ENCODE measurements at places on chromosomes 3 and 15.

- DNase-seq = no peak
Observed at GRCh38 chr15:29819979-29820378, 2.3 kb downstream of the TJP1 start.

DNA sequence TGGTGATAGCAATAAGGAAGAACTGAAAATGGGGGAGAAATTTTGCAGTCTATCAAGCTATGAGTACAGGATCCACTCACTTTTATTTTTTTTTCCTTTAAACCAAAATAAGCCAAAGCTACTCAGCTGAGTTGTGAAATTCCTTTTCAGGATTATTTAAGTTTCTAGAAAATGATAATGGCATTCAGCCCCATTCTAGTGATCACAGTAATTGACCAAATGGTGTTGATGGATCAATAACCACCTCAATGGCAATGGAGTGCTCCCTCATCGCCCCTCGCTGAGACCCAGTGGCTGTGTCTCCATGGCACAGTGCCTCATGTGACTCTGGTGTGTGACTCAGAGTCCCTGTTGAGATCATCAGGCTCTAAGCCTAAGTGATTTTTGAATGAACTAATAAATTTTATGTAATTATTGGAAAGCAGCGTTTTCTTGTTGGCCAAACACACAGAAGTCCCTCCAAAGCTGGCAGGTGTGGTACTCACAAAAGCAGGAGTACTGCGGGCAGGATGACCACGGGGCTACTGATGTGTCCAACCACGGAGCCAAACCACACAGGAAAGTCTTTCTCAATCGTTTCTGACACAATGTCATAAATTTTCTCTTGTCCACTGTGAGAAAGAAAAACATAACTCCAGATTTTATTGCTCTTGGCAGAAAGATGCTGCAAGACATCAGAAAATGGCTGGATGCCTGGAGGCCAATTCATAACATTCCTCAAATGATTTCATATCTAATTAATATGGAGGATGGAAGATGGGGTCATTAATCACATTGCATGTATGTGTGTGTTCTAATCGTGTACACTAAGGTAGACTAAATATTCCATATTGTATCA is 14.4 kb upstream of the STARD5 start:
- DNase-seq = no peak

GRCh38 chr15:57112178-57112577 is 193.7 kb downstream of the TCF12 start:
- no peak for DNase-seq

- DNase-seq = no peak
Observed at GRCh38 chr15:99562238-99562637, 3.5 kb upstream of the MEF2A start.

DNA sequence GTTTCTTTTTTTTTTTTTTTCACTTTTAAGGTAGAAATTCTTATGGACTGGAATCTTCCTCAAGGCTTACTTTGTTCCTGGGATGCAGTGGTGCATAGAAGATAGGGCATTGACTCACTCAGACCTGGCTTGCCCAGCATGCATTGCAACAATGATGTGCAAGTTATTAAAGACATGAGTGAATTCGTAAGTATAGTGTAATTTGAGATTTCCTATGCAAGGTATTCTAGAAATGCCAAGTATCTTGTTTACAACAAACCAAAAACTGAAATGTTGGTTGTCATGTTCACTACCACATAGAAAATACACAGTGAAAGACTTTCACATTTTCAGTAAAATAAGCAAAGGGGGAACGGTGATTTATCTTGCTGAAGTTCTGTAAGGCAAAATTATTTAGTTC is 56.5 kb upstream of the FNDC3B start:
- no peak for DNase-seq

DNA sequence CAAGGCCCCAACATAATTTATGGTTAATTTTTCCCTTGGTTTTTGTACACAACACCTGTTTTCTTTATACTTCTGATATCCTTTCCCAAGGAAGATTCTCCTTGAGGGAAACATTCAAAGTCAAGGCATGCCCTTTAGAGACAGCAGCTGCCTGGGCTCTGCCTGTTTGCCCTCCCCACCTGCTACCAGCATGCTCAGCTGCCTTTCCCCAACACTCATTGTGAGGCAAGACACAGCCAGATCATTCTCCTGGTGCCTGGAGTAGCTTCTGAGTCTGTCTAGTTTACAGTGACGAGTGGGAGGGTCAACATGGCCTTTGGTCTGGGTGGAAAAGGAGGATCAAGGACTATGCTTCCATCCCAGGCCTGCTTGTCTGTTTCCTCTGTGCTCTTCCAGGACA is 132.5 kb downstream of the EPHB1 start:
- no peak for DNase-seq

- DNase-seq = no peak
Observed at GRCh38 chr15:72562386-72562785, 88.3 kb downstream of the ARIH1 start.

- no peak for DNase-seq
Observed at GRCh38 chr15:69421498-69421897, 7.3 kb downstream of the KIF23 start.

DNA sequence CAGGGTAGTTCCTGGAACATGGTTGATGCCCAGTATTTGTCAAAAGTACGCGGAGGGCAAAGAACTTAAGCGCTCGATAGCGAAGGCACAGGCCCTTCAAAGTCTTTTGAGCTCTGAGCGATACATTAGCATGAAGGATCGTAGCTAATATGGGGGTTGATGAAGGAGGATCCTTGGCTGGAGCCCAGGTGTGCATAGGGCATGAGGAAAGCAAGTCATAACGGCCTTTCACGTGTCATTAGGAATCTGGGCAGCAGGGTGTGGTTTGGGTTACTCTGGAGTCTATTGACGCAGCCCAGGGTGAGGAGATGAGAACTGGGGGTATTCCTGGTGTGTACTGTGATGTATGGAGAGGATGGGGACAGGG is 31.7 kb downstream of the SPINK8 start:
- DNase-seq = no peak

DNA sequence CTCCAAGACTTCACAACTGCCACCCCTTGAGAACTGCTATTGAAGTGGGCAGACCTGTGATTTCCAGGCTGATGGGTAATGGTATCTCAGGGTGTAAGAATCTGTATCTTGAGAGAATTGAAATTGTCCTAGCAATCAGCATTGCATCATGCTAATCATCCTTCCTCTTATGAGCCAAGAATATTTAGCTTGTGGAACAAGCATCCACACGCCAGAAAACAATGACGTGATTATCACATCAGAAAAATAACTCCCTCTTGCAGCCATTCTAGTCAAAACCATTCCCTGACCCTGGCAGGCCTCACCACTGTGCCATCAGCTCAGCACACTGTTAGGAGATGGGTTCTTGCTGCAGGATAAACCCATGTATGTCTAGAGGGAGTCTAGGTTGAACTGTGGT is 6.7 kb downstream of the BCL2L10 start:
- DNase-seq = no peak

DNA sequence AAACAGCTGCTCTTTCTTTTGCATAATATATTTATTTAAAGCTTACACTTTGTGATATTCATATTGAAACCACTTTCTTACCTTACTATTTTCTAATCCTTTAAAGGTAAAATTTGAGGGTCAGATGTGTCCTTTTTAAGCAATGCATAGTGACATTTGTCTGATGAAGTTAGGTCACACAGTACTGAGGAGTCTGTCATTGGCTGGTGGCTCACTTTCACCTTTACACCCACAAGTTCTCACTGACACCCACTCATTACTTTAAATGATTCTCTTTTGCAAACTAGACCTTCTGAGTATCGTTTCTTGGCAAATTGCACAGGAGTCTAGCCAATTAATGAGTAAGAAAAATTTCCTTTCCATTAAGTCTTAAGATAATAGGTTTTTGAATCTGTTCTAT is 758.3 kb upstream of the ARPP21 start:
- DNase-seq = no peak

GRCh38 chr15:32743411-32744140 is 25.8 kb downstream of the GREM1 start:
- no peak for DNase-seq

DNA sequence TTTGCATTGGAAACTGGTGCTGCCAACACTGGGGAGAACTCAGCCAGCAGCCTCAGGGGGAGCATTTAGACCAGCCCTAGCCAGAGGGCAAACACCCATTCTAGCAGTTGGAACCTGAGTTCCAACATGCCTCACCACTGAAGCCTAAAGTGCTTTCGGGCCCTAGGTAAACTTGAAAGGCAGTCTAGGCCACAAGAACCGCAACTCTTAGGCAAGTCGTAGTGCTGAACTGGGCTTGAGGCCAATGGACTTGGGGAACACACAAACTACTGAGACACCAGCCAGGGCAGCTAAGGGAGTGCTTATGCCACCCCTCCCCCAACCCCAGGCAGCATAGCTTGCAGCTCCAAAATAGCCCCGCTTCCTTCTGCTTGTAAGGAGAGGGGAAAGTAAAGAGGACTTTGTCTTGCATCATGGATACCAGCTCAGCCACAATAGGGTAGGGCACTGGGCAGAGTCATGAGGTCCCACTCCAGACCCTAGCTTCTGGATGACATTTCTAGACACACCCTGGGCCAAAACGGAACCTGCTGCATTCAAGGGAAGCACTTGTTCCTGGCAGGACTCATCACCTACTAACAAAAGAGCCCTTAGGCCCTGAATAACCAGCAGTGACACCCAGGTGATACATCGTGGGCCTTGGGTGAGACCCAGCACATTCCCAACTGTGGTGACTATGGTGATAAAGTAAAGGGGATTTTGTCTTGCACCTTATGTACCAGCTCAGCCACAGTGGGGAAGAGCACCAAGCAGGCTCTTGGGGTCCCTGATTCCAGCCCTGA is 37.3 kb upstream of the TEX9 start:
- DNase-seq = no peak

- DNase-seq = no peak
Observed at GRCh38 chr3:38095669-38096483, 41.1 kb downstream of the ACAA1 start.

- DNase-seq = no peak
Observed at GRCh38 chr3:45858809-45859543, 17.1 kb upstream of the LZTFL1 start.

- DNase-seq = no peak
Observed at GRCh38 chr15:85333132-85333831, 47.1 kb upstream of the AKAP13 start.

DNA sequence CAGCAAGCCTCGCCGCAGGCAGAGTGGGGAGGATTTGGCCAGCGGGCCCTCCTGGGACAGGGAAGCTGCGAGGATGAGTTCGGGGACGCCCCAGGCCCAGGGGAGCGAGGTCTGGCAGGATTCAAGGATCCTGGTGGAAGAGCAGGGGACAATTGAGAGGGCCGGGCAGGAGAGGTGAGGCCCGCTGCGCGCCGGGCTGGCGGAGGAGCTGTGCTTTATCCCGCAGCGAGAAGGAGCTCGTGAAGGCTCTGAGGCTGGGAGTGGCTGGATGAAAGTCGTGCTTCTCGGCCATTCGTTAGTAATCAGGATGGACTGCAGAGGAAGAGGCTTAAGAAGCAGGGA is 3.6 kb downstream of the SLC51A start:
- no peak for DNase-seq

DNA sequence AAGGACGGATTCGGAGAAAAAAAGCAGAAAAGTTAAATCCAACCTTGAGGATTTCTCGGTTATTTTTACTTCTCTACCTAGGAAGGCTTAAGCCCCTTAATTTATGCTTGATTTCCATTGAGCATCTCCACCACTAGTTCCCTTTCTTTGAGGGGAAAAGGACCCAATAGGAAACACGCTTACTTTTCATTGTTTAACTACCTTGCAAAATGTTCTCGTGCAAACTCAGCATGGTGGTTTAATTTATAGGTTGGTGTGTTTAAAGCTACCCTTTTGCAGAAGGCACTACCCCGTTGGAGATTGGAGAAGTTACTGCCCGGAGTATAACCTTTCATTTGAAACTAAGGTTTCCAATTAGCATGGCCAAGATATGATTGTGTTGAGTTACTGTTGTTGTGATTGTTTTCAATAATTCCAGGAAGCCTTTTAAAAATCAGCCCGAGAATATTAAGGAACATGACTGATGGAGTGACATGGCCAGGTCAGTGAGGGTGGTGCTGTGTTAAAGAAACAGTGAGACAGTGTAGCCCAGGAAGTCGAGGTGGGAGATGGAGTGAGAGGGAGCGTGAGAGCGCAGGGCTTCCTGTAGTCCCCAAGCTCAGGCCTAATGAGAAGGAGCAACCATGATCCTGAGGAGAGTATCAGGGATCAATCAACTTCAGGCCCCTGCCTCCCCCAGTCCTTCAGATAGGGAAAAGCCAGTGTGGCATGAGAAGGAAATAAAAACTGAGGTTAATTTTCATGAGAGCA is 76.6 kb downstream of the AQP9 start:
- no peak for DNase-seq

- DNase-seq = no peak
Observed at GRCh38 chr15:69853544-69853951, 244.2 kb downstream of the TLE3 start.

- no peak for DNase-seq
Observed at GRCh38 chr3:145981056-145981455, 179.9 kb downstream of the PLOD2 start.

DNA sequence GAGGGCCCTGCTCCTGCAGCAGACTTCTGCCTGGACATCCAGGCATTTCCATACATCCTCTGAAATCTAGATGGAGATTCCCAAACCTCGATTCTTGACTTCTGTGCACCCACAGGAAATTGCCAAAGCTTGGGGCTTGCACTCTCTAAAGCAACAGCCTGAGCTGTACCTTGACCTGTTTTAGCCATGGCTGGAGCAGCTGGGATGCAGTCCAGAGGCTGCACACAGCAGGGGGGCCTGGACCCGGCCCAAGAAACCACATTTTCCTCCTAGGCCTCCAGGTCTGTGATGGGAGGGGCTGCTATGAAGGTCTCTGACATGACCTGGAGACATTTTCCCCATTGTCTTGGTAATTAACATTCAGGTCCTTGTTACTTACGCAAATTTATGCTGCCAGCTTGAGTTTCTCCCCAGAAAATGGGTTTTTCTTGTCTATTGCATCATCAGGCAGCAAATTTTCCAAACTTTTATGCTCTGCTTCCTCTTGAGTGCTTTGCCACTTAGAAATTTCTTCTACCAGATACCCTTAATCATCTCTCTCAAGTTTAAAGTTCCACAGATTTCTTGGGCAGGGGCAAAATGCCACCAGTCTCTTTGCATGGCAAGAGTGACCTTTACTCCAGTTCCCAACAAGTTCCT is 11.8 kb upstream of the MYO5A start:
- DNase-seq = no peak
